ENCODE measurements at places on chromosomes 1 and 21. TPM values are rescaled to one million over a fixed set of nuclear protein-coding genes. Genes with fewer than 3 reads are reported as not detected.

DNA sequence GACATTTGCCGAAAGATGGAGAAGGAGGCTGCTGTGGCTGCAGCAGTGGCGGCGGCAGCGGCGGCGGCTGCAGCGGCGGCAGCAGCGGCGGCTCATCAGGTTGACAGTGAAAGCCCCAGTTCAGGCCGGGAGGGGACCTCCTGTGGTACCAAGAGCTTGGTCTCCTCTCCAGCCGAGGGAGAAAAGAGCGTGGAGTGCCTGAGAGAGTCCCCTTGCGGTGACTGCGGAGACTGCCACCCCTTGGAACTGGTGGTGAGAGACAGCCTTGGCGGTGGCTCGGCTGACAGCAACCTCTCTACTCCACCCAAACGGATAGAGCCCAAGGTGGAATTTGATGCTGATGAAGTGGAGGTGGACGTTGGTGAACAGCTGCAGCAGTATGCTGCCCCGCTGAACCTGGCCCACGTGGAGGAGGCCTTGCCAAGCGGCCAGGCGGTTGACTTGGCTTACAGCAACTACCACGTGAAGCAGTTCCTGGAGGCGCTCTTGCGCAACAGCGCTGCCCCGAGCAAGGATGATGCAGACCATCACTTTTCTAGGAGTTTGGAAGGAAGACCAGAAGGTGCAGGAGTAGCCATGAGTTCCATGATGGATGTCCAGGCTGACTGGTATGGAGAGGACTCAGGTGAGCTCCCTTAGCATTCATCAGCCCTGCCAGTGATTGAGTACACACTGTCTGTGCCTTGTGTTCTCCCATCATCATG, 6.3 kb downstream of the ZBTB8B start:
- DNase-seq = no peak

GRCh38 chr1:162590686-162591085, 29.2 kb downstream of the UAP1 start:
- DNase-seq = no peak

DNA sequence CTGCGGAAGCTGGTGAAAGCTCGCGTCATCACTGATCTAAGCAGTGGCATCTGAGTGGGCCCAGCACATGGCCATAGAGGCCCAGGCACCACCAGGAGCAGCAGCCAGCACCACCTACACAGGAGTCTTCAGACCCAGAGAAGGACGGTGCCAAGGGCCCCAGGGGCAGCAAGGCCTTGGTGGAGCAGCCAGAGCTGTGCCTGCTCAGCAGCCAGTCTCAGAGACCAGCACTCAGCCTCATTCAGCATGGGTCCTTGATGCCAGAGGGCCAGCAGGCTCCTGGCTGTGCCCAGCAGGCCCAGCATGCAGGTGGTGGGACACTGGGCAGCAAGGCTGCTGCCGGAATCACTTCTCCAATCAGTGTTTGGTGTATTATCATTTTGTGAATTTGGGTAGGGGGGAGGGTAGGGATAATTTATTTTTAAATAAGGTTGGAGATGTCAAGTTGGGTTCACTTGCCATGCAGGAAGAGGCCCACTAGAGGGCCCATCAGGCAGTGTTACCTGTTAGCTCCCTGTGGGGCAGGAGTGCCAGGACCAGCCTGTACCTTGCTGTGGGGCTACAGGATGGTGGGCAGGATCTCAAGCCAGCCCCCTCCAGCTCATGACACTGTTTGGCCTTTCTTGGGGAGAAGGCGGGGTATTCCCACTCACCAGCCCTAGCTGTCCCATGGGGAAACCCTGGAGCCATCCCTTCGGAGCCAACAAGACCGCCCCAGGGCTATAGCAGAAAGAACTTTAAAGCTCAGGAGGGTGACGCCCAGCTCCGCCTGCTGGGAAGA, 3.2 kb upstream of the ARTN start:
- DNase-seq = no peak

DNA sequence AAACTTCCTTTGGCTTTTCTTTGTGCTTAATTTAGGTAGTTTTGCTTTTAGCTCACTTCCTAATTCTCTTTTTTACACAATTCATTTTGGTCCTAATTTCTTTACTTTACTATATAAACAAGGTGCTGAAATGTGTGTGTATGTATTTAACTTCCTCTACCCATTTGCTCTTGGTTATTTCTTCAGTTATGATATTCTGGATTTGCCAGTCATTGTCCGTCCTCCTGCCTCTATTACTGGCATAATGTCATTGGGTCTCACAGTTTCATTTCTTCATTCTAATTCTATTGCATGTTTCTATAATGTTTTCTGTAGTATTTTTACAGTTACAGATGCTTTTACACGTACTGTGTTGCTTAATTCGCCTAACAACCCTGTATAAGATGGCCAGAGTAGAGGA, 96.2 kb downstream of the ZMYM4 start:
- DNase-seq = no peak

DNA sequence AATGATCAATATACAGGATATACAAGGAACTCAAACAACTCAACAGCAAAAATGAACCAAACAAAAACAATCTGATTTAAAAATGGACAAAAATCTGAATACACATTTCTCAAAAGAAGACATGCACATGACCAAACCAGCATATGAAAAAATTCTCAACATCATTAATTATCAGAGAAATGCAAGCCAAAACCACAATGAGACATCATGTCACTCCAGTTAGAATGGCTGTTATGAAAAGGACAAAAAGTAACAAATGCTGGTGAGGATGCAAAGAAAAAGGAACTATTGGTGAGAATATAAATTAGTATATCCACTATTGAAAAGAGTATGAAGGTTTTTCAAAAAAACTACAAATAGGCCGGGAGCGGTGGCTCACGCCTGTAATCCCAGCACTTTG, 42.0 kb downstream of the FCRL3 start:
- no peak for DNase-seq

DNA sequence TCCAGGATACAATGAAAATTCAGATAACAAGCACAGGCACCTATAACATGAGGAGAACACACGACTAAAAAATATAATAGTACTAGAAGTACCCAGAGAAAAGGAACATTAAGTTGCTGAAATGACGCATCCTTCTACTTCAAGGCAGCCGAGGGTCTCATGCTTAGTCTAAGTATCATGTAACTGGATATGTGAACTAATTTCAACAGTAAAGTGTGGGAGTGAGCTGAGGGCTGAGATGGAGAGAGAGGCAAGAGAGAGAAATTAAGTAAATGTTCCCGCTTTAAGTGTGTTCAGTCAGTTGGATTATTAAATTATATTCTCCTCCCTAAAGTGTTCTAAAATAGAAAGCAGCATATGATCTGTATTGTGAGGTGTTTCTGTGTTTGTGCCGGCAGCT, 152.2 kb upstream of the KRTAP19-8 start:
- no peak for DNase-seq

DNA sequence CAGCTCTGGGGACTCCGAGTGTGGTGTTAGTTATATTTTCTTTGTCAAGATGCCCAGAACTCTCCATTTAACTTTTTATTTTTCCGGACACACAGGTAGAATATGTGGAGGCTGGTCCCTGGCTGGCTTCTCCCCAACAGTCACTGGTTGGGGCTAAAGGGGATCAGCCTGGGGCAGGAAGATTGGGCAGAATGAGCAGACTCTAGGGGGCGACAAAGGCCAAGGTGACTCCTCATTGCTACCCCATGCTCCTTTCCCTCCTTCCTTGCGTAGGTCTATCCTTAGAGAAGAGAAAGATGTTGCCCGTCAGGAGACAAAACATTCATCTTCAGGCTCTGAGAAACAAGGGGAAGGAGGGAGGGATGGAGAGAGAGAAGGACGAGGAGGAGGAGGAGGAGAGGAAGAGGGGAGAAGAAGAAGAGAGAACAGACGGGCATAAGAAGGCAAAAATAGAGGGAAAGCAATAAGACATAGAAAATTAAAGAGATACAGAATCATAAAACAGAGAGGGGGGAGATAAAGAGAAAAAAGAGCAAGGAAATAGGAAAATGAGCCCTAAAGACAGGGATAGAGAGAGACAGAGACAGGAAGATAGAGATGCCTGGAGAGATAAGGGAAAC, 89.9 kb downstream of the FOXD2 start:
- DNase-seq = no peak

DNA sequence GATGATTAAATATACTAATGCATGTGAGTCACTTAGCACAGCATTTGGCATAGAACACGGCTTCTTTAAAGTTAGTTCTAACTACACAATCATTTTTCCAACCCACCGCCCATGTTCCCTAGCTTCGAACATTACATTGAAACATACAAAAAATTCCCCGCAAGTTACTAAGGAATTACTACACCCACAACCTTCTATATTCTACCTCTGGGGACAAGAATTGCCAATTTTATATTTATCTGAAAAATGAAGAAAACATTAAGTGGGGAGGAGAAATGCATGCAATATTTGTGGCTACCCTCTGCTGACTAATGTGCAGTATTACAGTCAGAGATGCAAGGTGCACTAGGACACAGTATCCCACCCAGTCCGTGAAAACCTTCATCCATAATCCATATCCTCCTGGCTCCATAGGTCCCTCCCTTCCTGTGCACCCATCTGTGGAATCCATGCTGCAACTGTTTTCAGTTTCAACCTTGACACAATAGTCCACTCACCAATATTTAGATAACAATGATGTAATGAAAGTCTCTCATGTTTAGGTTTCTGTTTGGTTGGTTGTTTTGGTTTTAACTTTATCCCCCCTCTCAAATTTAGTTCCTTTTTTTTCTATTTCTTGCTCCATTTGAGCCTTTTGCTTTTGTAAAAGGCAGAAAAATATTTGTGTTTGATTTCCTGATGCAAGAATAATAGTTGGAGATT, 31.6 kb downstream of the RGS5 start:
- peak; percentile 70 for DNase-seq

GRCh38 chr1:22290611-22291010, 147.7 kb upstream of the WNT4 start:
- no peak for DNase-seq

GRCh38 chr1:165073185-165074007, 283.1 kb downstream of the LMX1A start:
- DNase-seq = peak; percentile 27

GRCh38 chr1:228095938-228096337, 7.2 kb downstream of the C1orf35 start:
- DNase-seq = no peak

- DNase-seq = no peak
Observed at GRCh38 chr1:29469457-29469856, 233.1 kb downstream of the PTPRU start.

GRCh38 chr21:41600116-41600515, 92.2 kb upstream of the TMPRSS2 start:
- DNase-seq = no peak

DNA sequence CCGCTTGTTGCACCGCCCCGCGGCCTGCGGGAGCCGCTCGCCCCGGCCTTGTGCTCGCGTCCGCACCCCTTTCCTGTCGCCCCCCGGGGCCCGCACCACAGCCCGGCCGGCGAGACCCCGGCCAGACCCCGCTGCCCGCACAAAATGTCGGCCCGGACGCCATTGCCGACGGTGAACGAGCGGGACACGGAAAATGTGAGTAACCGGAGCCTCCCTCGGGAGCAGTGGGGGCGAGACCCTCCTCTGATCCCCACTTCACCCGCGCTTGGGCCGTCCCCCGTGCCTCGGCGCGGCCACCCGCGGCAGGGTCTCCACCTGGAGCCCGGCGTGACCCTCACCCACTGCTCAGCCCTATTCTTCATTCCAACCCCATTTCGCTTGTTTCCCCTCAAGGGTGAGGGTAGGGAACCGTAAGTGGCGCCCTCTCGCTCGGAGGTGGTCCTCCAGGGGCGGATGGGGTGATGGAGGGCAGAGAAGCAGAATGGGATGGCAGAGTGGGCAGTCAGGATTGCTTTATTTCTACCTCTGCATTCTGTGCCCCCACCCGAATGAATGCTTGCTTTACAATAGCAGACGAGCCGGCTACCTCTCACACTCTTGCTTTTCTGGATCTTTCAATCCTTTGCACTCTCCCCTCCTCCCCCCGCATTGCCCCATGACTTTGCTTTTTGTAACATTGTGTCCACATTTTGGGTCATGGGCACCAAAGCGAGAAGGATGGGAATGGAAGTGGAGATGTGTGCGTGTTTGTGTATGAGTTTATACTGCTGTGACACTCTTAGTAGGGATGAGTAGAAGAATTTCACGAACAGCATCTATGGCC, 954 bp downstream of the MARK1 start:
- DNase-seq = no peak

GRCh38 chr1:208189716-208190115, 54.5 kb downstream of the PLXNA2 start:
- DNase-seq = no peak

The CCDC190 gene
- total RNA-seq = not detected

The NAV1 gene
- total RNA-seq = 79.7 TPM

The C1orf87 gene
- total RNA-seq = not detected

The IRF2BP2 gene
- total RNA-seq = 126 TPM

The GSTM3 gene
- total RNA-seq = 26.1 TPM

All from astrocyte (in vitro differentiated cells and primary cell).